ENCODE measurements at places on chromosomes 3 and 15.

- no peak for DNase-seq
Measured at GRCh38 chr3:113516115-113516505, 1.2 kb upstream of the SPICE1 start.

DNA sequence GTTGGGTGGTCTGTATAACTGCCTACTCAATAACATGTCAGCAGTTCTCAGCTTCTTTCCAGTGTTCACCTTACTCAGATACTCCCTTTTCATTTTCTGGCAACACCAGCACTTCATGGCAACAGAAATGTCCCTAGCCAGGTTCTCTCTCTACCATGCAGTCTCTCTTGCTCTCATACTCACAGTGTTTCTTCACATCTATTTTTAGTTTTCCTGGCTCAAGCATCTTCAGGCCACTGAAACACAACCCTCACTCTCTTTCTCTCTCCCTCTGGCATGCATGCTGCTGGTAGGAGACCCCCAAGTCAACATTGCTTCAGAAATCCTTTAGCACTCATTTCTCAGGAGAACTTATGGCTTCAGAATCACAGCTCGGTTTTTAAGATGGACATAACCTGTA, at the start of gene CAPN3:
TSS of gene CAPN3 (plus strand) at position 253 of the 400 bp plus-strand sequence. CDS start 305 bp downstream, outside the sequence.
- no peak for DNase-seq

- no peak for DNase-seq
Measured at GRCh38 chr15:27328608-27329007, 357.6 kb downstream of the GABRG3 start.

- no peak for DNase-seq
Measured at GRCh38 chr3:25073423-25073822, 354.6 kb upstream of the RARB start.

DNA sequence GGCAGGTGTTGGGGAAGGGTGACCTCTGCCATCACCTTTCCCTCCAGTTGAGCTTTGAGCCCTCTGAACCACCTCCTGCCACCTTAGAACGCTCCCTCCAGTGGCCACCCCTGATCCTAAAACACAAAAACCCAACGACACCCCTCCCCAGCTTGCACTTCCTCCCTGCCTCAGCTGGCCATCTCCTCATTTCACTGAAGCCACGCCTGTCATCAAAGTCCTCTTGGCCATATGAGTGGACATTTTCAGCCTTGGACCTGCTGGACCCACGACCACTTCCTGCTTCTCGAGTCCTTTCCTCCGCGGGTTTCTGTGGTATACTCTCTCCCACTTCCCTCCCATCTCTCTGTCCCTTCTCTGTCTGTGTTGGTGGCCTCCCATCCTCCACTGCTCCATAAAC, 48.5 kb upstream of the NR2C2 start:
- no peak for DNase-seq

- DNase-seq = no peak
Measured at GRCh38 chr3:9404680-9405079, 7.3 kb downstream of the SETD5 start.

GRCh38 chr3:100073714-100074307, 40.5 kb downstream of the FILIP1L start:
- no peak for DNase-seq

DNA sequence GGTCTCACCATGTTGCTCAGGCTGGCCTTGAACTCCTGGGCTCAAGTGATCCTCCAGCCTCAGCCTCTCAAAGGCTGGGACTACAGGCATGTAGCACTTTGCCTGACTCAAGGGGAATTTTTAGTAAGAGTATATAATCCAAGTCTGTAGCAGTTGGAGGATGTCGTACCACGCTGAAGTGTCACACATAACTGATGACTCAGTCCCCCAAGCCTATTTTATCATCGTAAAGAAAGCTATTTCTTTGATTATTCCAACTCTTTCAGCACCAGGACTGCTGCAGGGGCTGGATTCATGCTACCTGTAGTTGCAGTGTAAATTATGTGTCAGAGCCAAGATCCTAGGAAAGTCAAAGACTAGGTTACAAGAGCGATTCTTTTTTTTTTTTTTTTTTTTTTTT, 1.4 kb upstream of the PRKCI start:
- DNase-seq = no peak

DNA sequence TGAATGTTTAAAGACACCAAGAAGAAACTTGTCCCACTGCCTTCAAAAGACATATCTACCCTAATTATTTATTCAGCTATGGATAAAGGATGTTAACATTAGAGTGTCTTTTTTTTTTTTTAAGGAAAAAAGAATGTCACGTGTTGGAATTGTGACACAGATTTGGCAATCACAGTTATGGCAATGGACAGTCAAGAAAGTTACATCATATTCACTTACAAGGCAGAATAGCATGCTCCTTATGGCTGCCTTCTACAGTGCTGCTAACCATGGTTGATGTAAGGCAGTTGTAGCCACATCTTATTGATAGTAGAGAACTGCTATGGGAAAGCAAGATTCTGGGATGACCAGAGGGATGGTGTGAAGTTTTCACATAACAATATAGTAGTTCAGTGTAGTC, 128.8 kb upstream of the ZBTB20 start:
- no peak for DNase-seq

DNA sequence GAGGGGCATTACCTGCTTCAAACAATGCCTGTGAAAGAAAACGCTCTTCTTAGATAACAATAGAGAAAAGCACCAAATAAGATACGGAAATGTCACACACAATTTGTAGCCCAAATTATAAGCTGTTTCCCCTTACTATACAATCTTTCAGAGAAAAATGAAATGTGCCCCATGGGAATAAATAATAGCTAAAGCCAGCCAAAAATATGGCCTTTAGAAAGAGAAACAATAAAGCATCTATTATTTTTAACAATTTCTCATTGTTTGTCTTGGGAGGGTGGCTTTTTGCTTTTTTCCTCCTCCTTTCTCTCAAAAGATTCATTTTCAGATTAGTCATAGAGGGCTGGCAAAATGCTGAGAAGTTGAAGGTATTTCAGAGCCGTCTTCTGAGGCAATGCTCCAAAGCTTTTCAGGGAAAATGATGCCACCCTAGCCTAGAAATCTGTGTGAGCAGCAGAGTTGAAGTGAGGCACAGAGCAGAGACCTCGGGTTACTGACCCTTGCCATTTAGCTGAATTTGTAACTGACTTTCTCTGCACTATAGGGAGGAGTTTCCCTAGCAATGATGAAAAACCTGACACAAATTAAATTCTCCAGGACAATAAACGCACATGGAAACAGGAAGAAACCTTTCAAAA, 86.3 kb upstream of the PRICKLE2 start:
- no peak for DNase-seq

GRCh38 chr3:34285827-34286188, 487.4 kb downstream of the PDCD6IP start:
- no peak for DNase-seq

GRCh38 chr3:138227650-138228049, 40.5 kb downstream of the ARMC8 start:
- no peak for DNase-seq

DNA sequence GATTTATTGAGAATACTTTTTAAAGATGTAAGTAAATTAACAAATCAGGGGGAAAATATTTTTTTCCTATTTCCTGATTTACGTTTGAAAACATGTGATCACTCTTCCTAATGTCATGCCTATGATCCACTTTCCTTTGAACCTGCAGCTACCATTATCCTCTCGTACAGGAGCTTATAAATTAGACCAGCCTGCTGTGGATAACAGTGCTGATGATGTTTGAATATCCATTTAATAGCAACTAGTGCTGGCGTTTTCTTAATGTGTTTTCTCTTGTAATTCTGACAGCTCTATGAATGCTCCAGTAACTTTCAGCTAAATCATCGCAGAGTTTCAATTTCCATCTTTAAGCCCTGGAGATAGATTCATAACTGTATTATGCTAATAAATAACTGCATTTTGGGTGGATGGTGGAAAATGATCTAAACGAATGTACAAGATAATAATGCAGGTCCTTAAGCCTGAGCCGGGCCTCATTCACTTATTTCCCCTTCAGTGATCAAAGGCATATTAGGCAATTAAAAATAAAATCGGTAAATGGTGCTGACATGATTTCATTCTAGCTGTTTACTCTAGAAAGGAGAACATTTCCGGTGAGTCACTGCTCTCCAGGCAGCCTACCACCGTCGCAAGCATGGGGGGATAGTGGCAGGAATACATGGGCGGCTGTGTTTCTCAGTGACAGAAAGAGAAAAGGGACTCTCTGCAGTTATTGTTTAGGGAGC, 58.5 kb upstream of the SLC24A5 start:
- no peak for DNase-seq

DNA sequence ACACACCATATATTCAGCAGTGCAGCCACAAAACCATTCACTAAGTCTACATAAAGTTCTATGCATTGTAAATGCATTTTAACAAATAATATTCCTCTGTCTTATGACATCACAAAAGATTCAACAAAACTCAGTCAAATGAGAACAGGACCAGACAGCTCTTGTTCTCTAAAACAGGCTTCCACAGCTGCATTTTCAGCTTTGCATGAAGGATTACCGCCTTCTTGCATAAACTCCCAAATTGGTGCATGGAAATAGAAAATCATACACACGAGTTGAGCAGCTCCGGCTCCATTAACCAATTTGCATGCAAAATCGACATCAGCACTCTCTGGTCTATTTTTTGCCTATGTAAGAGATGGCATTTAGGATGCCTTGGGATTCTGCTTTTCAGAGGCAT, 66.4 kb downstream of the RFTN1 start:
- no peak for DNase-seq

DNA sequence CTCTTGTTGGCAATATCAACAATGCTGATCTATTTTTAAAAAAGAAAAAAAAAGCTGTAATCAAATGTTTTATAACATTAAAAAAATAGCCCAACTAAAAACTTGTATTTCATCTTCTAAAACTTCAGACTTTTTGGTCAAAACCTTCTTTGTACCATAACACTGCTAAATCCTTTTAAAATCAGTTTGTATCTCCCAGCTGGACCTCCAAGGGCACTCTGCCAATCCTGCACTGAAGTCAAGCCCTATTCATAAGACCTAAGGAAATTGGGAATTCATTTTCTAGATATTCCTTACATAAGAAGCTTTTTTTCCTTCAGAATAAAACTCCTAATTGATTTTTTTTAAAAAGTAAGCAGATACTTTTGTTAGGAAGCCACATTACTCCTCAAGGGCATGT, 38.2 kb upstream of the HCLS1 start:
- DNase-seq = no peak

- DNase-seq = no peak
Measured at GRCh38 chr3:70988111-70988510, 595.4 kb downstream of the FOXP1 start.

GRCh38 chr15:51203797-51204196, 109.1 kb upstream of the TNFAIP8L3 start:
- DNase-seq = no peak

GRCh38 chr3:3503411-3503810, 295.8 kb upstream of the LRRN1 start:
- no peak for DNase-seq

- no peak for DNase-seq
Measured at GRCh38 chr3:124316034-124316287, 324.0 kb upstream of the ROPN1 start.

GRCh38 chr15:59174835-59175831, 31.5 kb upstream of the LDHAL6B start:
- peak; percentile 31 for DNase-seq

DNA sequence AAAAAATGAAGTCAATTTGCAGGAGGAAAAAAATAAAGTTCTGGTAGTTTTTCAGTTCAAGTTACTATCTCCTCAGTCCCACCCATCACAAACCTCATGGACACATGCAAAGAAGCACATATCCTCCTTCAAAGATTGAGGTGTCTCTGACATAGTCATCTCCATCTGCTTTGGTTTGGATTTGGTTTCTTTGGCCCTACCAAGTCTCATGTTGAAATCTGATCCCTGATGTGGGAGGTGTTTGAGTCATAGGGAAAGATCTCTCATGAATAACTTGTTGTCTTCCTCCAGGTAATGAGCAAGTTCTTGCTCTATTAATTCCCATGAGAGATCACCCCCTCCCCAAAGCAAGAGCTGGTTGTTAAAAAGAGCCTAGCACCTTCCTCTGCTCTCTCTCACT, 446.8 kb downstream of the IGSF11 start:
- DNase-seq = no peak

DNA sequence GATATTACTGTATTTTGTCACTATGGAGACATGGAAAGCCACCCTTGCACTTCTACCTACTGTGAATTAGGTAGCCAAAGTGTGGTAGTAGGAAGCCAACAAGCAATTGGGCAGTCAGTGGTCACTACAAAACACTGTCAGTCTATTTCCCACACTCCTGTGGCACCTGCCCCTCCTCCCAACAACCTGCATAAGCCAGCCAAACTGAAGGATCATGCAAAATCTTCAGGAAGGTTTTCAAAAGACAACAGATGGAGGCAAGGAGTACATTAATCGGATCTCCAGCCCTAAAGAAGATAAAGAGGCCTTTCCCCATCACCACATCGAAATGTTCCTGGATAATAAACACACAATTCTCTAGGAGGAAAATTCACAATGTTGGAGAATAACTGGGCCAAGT, 11.9 kb downstream of the POMGNT2 start:
- DNase-seq = no peak

- no peak for DNase-seq
Measured at GRCh38 chr3:59605944-59606534, 556.2 kb upstream of the CFAP20DC start.

- DNase-seq = no peak
Measured at GRCh38 chr3:174986685-174987084, 127.6 kb downstream of the NAALADL2 start.

DNA sequence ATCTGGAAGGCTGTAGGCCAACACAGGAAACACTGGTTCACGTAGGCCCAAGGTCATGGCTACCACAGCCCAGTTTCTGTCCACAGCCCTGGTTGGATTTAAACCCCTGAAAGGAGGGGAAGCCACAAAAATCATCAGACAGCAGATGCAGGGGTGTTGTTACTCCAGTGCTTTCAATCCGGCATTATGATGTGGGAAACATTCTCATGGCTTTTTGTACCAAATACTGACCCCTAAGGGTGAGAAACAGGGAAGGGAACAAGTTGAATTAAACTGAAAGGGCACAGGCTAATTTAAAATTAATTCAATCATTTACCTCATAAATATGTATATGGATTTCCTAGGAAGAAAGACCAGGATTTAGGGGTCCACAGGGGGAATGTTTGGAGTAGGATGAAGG, 375.6 kb downstream of the CTNNB1 start:
- DNase-seq = no peak

DNA sequence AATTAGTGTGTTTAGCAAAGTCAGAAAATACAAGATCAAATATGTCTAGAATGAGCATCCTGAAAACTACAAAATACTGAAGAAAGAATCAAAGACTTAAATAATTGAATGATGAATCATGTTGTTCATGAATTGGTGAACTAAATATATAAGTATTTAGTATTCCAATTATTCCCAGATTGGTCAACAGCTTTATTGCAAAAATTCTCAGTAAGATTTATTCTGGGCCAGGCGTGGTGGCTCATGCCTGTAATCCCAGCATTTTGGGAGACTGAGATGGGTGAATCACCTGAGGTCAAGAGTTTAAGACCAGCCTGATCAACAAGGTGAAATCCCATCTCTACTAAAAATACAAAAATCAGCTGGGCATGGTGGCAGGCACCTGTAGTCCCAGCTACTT, 250.0 kb upstream of the NECTIN3 start:
- no peak for DNase-seq

GRCh38 chr3:31629054-31629453, 96.3 kb downstream of the STT3B start:
- DNase-seq = no peak

GRCh38 chr3:146468671-146469149, 651 bp downstream of the PLSCR2 start:
- no peak for DNase-seq
